ENCODE measurements at places on chromosomes 13 and 19.

- no peak for DNase-seq
Observed at GRCh38 chr19:1765232-1765903, 12.1 kb downstream of the ONECUT3 start.

DNA sequence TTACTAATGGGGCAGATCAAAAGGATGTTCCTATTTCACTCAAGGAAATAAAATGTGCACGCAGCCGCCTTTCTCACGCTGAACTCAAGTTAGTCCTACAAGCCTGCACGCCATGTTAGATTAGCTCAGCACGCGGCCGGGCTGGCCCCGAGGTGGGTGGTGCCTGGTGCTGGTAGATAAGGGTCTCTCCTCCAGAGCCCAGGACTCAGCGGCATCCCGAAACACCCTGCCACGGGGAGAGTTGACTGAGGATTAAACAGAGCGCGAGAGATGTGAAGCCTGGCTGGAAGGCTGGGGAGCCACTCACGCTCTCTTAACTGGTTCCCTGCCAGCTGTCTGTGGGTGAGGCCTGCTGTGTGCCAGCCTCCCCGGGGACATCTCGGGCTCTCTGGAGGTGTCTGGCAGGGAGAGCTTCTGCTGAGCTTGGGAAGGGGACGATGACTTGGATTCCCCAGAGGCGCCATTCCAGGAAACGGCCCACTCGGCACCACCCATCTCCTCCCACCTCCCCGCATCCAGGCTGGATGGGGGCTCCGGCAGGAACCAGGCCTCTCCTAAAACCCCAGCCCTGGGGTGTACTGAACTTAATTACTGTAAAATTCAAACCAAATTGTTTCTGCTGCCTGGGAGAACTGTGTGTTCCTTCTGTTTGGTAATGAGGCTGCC lies 122.2 kb downstream of the KDM4B start:
- DNase-seq, result no peak

DNA sequence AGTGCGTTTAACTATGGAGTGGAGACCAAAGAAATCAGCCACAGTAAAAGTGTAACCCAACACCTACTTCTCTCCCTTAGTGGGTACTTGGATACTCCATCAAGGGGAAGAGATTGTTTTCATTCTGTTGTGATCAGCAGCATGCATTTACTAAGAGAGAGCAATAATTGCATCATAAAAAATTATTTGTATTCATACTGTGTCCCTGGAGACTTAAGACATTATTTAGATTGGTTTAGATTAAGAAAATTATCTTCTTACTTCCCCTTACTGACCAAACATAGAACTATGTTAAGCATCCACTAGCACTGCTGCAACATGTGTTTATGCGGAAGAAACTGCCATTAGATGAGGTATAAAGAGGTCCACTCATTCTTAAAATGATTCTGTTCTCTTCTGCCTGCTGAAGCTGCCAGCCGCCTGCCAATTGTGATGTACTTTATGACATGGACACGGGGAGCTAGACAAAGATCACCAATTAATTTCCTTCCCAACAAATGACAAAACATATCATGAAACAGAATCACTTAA lies 738.5 kb downstream of the DIAPH3 start:
- DNase-seq, result no peak

- DNase-seq, result no peak
Observed at GRCh38 chr19:44574186-44574950, 39.0 kb upstream of the IGSF23 start.

GRCh38 chr19:38870612-38871011 lies 7.5 kb downstream of the RINL start:
- DNase-seq, result no peak

GRCh38 chr13:84567848-84568247 lies 685.6 kb upstream of the SLITRK1 start:
- DNase-seq, result no peak

- no peak for DNase-seq
Observed at GRCh38 chr13:36108342-36108741, 22.8 kb downstream of the DCLK1 start.

Measured in neural crest cell (in vitro differentiated cells).